ENCODE measurements at places on chromosomes 1 and 21. TPM values are rescaled to one million over a fixed set of nuclear protein-coding genes. Genes with fewer than 3 reads are reported as not detected.

GRCh38 chr1:116735246-116735645 lies 19.0 kb upstream of the CD2 start:
- DNase-seq, result no peak

DNA sequence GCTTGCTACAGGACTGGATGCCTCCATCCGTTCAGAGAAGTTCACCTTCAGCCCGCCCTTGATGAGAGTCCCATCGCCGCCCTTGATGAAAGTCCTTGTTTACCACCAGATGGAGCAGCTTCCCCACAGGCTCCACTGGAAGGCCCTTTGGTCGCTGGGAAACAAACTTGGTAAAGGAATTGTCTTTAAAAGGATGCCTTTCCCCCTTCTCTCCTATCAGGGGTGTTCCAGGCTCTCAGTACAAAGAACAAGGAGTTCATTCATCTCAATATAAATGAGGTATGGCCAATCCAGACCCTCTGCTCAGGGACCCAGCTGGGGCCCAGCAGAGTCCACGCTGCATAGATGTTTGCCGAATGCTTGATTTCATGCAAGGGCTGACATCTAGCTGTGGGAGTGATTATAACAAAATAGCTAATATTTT lies 50.8 kb downstream of the CAPN9 start:
- DNase-seq, result peak; percentile 81

GRCh38 chr1:161180639-161181038 lies 3.3 kb upstream of the B4GALT3 start:
- DNase-seq, result peak; percentile 27

GRCh38 chr1:119805247-119805646 lies 6.0 kb downstream of the REG4 start:
- DNase-seq, result no peak

DNA sequence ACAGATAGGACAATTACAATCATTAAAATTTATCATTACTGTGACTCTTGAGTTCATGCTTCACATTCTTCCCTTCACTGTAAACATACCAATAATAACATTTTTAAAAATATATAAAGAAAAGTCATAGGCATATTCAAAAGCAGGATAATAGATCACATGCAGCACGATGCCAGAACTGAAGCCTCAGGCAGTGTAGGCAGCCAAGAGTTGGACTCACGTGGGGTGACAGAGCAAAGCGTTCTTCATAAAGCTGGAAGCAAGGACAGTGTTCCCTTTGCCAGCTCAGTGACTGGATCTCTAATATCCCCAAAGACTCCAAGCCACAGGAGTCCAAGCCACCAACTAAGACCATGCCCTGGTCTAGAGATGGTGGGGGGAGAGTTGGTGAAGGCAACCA lies 77.7 kb downstream of the ODF2L start:
- no peak for DNase-seq

GRCh38 chr21:26070822-26071425 lies 99.6 kb downstream of the APP start:
- peak; percentile 13 for DNase-seq

DNA sequence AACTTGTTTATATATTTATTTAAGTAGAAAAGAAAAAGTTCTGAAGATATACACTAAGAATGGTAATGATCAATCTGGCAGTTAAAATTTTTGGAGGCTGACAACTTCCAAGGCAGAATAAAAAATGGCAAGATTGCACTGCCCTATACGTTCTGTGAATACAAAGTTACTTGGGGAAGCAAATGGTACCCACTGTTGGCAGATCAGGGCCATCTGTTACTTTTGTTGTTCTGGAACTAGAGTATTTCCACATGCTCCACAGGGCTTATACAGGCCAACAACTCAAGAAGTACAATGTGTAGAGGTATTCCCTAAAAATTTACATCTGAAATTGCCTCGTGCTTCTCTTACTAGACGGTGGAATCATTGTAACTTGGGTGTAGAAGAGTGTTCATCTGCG lies 53.2 kb downstream of the AHCTF1 start:
- DNase-seq, result no peak

- no peak for DNase-seq
These were observed 76.0 kb downstream of the TIAM1 start for GRCh38 chr21:31268090-31268489.

KCNN3 gene
- 4.3 TPM for total RNA-seq

RGL1 gene
- 13.5 TPM for total RNA-seq

CBS gene
- total RNA-seq, result 56.9 TPM

Measured in neural progenitor cell (in vitro differentiated cells).